ENCODE measurements at places on chromosomes 5 and 9.

DNA sequence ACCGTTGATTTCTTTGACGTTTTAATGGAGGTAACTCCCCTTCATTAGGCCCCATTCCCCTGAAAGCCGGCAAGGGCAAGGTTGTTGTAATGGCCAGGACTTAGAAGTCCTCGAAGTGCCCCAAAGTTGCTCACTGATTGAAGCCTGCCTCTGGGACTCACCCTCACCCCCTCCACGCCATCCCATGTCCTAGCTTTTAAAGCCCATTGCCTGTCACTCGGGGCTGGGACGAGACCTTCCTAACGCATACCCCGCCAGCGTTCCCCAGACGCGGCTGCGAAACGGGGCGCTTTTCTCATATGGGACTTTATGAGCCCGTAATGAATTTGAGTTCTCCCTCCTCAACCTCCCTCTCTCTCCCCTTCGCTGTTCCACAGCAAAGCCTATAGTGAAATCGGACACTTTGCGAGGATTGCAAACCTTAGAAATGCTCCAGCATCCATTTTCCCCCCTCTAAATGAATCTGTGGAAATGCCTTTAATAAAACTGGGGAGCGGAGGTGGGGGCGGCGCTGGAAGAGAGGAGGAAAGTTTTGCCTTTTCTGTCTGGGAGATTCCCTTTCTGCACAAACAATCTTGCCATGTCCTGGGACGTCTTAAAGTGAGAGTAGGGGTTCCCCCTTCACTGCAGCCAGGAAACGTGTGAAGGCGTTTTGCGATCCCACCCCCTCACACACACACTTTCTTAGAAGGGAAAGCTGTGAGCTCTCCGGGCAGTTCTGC is 1.5 kb downstream of the PAPPA start:
- DNase-seq, result no peak

- no peak for DNase-seq
Measured at GRCh38 chr5:1349246-1349645, 4.3 kb upstream of the CLPTM1L start.

- DNase-seq, result no peak
Measured at GRCh38 chr5:181200816-181201215, 4.2 kb downstream of the TRIM7 start.

GRCh38 chr9:113953531-113953930 is 77.4 kb downstream of the ZNF618 start:
- DNase-seq, result no peak

GRCh38 chr9:133989625-133990365 is 2.3 kb downstream of the VAV2 start:
- DNase-seq, result no peak

GRCh38 chr5:170114271-170114670 is 8.6 kb downstream of the FOXI1 start:
- DNase-seq, result no peak

DNA sequence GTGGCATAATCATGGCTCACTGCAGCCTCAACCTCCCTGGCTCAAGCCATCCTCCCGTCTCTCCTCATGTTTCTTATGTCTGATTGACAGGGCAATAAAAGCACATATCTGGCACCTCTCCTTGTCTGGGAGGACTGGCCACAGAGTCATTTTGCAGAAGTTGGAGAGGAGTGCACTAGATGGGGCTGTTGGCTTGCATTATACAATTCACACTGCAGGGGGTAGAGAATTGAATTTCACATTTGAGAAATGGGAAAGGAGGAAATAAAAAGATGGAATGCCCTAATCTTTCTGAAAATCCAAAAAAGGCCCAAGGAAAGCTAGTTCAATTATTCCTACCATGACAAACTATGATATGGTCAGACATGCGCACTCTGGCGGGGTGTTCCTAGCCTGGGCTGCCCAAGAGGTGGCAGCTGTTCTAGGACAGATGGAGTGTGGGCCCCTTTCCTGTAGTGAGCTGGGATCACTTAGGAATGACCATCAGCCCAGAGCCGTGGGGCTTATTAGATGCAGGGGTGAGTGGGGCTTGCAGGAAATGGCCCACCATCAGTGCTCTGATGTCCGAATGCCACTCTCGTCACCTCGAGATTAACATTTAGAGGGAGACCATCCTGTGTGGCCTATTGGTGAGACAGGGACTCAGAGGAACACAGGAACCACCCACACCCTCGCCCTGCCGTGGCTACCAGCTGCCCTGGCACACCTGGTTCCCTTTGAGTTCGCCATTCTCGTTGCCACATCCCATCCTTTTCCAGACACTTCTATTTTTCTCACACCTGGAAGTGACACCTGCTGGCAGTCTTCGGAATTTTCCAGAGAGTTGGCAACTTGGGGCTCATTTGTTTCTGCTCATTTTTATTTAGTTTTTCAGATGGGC is 21.8 kb upstream of the ANKRD18A start:
- peak; percentile 11 for DNase-seq

DNA sequence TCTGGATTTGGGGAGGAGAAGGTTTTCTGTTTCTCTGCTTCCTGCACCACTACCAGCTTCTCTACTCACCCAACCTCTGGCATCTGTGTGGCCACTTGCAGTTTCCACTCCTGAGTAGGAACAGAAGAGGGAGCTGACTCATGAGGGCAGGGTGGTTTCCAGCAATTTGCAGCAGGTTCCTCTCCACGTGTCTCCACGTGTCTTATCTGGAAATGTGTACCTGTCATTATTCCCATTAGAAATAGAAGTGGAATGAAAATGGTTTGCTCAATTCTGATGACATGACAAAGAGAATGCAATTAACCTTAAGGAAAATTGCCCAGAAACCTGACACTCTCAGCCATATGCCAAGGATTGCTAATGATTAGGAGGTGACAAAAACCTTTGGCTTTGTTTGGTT is 33.0 kb downstream of the EGFLAM start:
- no peak for DNase-seq

DNA sequence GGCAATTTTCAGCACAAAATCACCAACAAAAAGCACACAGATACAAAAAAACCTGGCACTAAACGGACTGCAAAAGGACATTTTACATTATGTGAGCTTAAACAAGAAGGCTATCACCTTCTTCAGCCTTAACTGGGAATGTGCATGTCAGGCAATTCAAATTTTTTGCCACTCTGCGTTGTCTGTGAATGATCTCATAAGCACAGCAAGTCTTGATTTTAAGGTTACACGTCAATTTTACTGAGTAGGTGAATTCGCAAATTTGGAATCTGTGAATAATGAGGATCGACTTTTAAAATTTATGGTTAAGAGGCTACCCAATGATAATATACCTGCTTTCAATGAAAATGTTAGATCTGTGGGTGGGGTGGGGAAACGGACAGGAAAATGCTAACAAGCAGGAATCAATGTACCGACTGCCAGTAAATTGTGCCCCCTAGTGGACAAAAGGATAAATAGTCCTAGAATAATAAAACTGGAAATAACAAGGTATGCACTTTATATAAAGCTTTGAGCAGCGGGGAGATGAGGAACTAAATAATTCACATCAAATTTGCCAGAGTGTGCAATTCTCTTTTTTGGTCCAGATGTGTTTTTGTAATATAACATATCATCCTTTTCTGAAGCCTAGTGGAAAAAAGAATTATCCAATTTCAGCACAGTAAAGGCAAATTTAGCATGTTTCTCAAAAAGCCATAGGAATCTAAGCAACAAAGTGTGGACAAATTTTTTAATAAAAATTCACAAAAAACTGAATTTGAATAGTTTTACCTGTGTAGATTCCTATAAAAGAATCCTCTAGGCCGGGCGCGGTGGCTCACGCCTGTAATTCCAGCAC is 20.5 kb downstream of the EQTN start:
- DNase-seq, result peak; percentile 28

- peak; percentile 72 for DNase-seq
Measured at GRCh38 chr5:40688127-40688761, 8.5 kb downstream of the PTGER4 start.

DNA sequence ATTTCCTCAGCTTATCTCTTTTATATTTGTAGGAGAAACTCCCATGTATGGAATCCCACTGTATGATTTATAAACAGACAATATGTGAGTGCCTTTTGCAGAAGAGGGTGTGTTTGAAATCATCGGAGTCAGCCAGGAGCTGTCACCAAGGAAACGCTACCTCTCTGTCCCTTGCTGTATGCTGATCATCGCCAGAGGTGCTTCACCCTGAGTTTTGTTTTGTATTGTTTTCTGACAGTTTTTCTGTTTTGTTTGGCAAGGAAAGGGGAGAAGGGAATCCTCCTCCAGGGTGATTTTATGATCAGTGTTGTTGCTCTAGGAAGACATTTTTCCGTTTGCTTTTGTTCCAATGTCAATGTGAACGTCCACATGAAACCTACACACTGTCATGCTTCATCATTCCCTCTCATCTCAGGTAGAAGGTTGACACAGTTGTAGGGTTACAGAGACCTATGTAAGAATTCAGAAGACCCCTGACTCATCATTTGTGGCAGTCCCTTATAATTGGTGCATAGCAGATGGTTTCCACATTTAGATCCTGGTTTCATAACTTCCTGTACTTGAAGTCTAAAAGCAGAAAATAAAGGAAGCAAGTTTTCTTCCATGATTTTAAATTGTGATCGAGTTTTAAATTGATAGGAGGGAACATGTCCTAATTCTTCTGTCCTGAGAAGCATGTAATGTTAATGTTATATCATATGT is 18.0 kb upstream of the CTSL start:
- DNase-seq, result no peak

- no peak for DNase-seq
Measured at GRCh38 chr9:33175649-33176325, 8.7 kb upstream of the B4GALT1 start.

- no peak for DNase-seq
Measured at GRCh38 chr9:76018761-76019160, 128.3 kb downstream of the PCSK5 start.

GRCh38 chr5:116673453-116673852 is 98.8 kb upstream of the SEMA6A start:
- no peak for DNase-seq

- no peak for DNase-seq
Measured at GRCh38 chr9:27528076-27528885, 1.3 kb downstream of the MOB3B start.

DNA sequence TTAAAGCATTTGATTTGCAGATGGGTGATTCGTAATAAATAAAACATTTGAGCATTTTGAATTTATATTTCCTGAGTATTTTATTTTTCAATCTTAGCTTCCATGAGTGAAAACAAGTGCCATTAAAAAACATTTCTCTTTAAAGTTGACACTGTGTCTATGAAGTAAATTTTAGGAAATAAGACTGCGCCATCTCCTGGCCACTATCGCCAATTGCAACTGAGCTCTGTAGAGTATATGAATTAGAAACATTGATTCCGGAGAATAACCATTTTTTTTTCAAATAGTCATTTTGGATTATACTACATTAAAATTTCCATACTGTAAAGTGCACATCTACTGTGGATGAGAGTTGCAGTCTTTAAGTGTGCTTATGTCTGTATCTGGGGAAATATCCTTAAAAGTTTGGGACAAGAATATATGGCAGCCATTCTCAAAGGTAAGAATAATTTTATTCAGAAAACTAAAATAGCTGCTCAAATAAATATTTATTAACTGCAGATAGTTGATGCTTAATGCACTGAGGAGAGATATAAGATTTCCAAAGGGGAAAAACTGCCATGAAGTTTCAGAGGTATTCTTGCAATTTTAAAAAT is 5.9 kb downstream of the DMRTA1 start:
- no peak for DNase-seq

DNA sequence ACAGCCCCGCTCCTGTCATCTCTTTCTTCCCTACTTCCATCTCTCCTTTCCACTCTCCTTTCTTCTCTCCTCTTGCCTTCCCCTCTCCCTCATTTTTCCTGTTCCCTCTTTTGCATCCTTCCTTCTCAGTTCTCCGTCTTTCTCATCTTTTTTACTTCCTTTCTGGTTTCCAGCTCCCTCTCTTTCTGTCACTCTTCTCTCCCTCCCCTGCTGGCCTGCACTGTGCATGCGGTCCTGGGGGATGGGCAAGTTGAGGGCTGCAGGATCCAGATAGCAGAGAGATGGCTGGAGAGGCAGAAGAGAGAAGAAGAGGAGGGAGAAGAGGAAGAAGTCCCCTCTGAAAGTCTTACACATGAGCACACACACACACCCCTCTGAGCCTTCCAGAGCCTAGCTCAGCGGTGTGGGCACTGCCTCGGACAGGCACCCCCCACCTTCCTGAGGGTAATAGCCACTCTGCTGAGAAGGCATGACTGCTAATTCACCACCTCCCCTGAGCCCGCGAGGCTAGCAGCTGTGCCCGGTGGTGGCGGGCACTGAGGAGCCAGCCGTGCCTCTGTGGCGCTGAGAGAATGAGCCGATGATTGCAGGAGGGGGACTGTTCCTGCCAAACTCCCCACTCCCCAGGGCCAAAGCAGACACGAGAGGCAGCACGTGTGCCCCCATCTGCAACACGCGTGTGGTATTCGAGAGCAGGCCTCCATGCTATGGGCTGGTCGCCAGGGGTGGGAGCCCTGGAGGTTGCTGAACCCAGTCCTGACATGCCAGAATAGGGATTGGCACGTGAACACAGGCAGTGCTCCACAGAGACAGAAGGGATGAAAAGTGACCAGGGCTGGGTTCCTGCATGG is 3.7 kb upstream of the CAMK2A start:
- no peak for DNase-seq

GRCh38 chr9:134814598-134815215 is 65.9 kb upstream of the FCN2 start:
- DNase-seq, result peak; percentile 82

DNA sequence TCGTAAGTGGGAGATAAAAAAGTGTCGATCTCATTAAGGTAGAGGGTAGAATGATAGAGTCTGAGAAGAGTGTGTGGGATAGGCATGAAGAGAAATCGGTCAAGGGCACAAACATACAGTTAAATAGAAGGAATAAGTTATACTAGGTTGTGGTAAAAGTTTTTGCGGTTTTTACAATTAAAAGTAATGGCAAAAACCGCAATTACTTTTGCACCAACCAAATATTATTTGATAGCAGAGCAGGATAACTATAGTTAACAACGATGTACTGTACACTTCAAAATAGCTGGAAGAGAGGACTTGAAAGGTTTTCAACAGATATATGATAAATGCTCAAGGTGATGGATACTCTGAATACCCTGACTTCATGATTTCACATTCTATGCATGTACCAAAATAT is 135.8 kb upstream of the CDH12 start:
- no peak for DNase-seq

- DNase-seq, result no peak
Measured at GRCh38 chr5:142095651-142096330, 12.8 kb upstream of the NDFIP1 start.

- DNase-seq, result no peak
Measured at GRCh38 chr5:78387468-78388153, 27.2 kb downstream of the SCAMP1 start.

- no peak for DNase-seq
Measured at GRCh38 chr5:142640316-142641005, 45.4 kb downstream of the FGF1 start.

- DNase-seq, result no peak
Measured at GRCh38 chr9:110808599-110808980, 140.0 kb downstream of the MUSK start.

- no peak for DNase-seq
Measured at GRCh38 chr9:28883234-28883633, 1310.0 kb upstream of the C9orf72 start.

GRCh38 chr5:110945874-110946436 is 125.6 kb upstream of the TSLP start:
- no peak for DNase-seq

GRCh38 chr5:75681125-75681830 is 36.0 kb downstream of the POC5 start:
- no peak for DNase-seq

- DNase-seq, result no peak
Measured at GRCh38 chr5:76954383-76954763, 1.5 kb downstream of the CRHBP start.

Data from H54 (cell line).